ENCODE measurements at places on chromosomes 12 and 14.

GRCh38 chr12:119649202-119649808, 18.6 kb upstream of the PRKAB1 start:
- no peaks in the 10 kb centered on the region for H3K27me3 ChIP-seq
- no peaks in the 10 kb centered on the region for H3K4me1 ChIP-seq
- no peak overlapping the region for H3K4me3 ChIP-seq
- DNase-seq, result no peak
- no peaks in the 10 kb centered on the region for H3K36me3 ChIP-seq

DNA sequence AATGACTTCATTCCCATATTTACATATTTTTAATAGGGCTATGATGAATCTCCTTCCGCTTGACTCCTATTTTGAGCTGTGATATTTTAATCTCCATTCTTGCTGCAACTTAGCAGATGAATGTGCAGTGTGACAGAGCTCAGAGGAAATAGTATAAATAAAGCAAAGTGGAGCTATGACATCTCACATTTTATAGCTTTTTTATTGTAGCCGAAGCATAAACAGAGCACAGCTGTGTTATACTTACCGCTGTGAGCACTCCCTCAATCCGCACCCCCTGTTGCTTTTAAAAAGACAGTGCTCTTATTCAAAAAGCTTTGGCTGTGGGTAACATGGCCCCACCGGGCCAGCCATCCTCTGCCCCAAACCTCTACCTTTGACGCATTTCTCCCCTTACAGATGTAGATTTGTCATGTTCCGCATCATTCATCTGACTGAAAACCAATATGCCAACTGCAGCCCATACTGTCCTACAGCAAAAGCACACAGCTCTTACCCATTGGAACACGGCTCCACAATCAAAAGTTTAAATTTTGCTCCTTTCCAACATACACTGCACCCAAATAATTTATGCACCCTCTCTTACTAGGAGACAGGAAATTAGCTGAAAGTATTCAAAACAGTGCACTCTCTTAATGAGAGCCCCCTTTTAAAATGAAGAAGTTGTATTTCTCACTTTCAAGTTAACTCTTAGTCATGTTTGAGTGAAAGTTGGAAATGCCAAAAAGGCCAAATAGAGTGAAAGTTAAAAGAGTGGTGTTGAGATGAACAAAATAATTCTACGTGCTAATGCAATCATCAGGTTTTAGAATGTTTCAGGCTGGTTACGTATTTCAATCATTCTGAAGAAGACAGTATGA, 429.3 kb upstream of the SOX5 start:
- no peaks in the 10 kb centered on the region for H3K27me3 ChIP-seq
- no peak overlapping the region for H3K4me3 ChIP-seq
- H3K27ac ChIP-seq, result no peak overlapping the region
- H3K36me3 ChIP-seq, result no peaks in the 10 kb centered on the region

- no peaks in the 10 kb centered on the region for H3K4me1 ChIP-seq
- no peak overlapping the region for H3K27ac ChIP-seq
- H3K27me3 ChIP-seq, result no peaks in the 10 kb centered on the region
- no peak for DNase-seq
- H3K36me3 ChIP-seq, result no peaks in the 10 kb centered on the region
Measured at GRCh38 chr14:74516451-74517160, 23.0 kb downstream of the ISCA2 start.

DNA sequence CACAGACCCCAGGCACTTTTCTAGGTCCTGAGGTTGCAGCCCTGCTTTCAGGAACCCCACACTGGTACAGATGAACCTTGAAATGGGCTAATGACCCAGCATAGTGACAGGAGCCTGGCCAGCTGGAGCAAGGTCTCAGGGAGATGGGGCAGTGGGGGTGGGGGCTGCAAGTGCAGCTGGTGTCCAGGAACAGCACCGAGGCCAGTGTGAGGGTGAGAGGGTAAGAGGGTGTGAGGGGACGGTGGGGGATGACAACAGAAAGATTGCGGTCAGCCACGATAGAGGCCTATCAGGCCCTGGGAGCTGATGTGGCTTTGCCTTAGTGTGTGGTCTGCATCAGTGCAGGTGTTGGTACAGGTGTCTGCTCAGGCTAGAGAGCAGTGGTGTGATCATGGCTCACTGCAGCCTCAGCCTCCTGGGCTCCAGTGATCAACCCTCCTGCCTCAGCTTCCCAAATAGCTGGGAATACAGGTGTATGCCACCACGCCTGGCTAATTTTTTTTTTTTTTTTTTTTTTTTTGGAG, 59.7 kb downstream of the EP400 start:
- no peaks in the 10 kb centered on the region for H3K4me1 ChIP-seq
- H3K4me3 ChIP-seq, result no peak overlapping the region
- peaks cover 19% of the 10 kb centered on the region for H3K36me3 ChIP-seq
- DNase-seq, result no peak
- no peaks in the 10 kb centered on the region for H3K27me3 ChIP-seq

GRCh38 chr12:96719660-96720362, 187.2 kb upstream of the NEDD1 start:
- peak; percentile 18 for DNase-seq
- H3K4me1 ChIP-seq, result peaks cover 13% of the 10 kb centered on the region
- H3K27me3 ChIP-seq, result no peaks in the 10 kb centered on the region
- H3K36me3 ChIP-seq, result no peaks in the 10 kb centered on the region
- H3K4me3 ChIP-seq, result peak overlapping the region; percentile 81
- H3K27ac ChIP-seq, result peak overlapping the region; percentile 71

- no peaks in the 10 kb centered on the region for H3K4me1 ChIP-seq
- DNase-seq, result no peak
- H3K4me3 ChIP-seq, result no peak overlapping the region
Measured at GRCh38 chr14:58118097-58118815, 33.8 kb downstream of the ARMH4 start.

DNA sequence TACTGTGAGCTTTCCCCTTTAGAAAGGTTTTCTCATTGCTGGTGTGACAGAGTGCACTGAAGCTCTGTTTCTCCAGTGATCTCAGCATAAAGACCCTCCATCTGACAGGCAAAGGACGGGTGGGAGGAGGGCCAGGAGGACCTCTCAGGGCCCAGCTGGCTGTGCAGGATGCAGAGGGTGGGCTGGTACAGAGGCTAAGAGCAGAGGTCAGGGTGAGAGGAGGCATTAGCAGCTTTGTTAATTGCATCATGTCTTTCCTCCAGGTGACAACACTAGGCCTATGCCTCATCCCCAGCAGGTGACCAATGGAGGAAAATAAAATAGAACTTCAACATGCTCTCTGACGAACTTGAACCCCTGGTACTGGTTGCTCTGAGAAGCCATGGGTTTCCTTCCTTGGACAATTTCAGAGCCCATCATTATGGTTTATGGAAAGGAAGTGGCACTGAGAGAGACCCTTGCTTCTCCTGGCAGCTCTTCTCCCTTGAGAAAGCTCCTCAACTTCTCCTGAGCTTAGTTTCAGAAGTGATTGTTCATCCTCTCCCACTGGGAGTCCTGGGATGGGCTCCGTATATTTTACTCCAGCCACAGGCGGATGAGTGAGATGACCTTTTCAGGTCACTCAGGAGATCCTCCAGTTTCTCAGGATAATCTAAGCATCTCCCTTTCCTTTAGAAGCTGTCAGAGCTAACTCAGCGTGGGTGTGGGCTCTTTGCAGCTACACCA, 45.8 kb upstream of the ATP23 start:
- H3K4me3 ChIP-seq, result no peak overlapping the region
- no peaks in the 10 kb centered on the region for H3K27me3 ChIP-seq
- H3K4me1 ChIP-seq, result peaks cover 49% of the 10 kb centered on the region
- no peak for DNase-seq
- H3K36me3 ChIP-seq, result no peaks in the 10 kb centered on the region
- no peak overlapping the region for H3K27ac ChIP-seq

DNA sequence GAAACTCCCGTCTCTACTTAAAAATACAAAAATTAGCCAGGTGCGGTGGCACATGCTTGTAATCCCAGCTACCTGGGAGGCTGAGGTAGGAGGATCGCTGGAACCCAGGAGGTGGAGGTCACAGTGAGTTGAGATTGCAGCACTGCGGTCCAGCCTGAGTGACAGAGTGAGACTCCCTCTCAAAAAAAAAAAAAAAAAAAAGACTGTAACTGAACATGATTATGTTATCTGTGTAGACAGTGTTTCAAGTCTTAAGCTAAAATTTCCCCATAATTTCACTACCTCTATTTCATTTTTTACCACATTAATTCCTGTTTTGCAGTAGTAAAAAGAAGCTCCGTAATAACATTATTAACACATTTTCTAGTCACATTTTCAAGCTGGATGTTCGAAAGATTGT, 5.4 kb downstream of the PLBD1 start:
- no peak for DNase-seq
- H3K4me1 ChIP-seq, result no peaks in the 10 kb centered on the region
- H3K27me3 ChIP-seq, result no peaks in the 10 kb centered on the region
- no peaks in the 10 kb centered on the region for H3K36me3 ChIP-seq
- H3K27ac ChIP-seq, result no peak overlapping the region
- H3K4me3 ChIP-seq, result no peak overlapping the region

DNA sequence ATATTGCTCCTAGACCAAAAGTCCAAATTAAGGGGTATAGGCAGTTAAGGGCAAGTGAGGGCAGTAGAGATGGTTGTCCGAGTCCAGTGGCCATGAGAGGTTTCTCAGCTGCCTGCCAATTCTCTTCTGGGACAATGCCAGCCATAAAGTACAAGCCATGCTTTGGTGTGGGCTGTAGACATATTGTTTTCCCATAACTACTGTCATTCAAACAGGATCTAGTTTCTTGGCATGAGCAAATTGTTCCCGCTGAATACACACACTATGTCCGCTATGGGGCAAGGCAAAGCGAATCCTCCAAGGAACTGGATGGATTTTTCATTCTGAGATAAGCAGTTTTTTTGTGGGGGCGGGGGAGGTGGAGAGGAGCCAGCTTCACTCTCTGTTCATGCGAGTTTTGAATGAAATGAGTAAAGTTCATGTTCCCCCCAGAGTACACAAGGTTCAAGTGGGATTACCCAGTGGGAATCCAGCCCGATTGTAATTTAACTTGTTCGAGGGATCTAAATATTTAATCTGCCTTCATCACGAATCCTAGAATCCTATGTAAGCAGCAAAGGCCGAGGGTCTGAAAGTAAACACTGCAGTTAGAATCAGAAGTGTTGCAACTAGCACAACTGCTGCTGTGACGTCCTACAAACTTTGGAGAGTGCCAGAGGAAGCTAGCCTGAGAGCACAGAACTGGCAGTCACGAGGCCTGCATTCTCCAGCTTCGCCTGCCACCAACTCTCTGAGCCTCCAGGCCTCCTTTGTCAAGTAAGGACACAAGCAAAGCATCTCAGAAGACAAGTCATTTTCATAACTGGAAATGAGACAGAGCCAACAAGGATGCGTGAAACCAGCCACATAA, 137.0 kb downstream of the CRADD start:
- no peak for DNase-seq
- no peaks in the 10 kb centered on the region for H3K4me1 ChIP-seq
- H3K27me3 ChIP-seq, result no peaks in the 10 kb centered on the region
- H3K36me3 ChIP-seq, result no peaks in the 10 kb centered on the region

DNA sequence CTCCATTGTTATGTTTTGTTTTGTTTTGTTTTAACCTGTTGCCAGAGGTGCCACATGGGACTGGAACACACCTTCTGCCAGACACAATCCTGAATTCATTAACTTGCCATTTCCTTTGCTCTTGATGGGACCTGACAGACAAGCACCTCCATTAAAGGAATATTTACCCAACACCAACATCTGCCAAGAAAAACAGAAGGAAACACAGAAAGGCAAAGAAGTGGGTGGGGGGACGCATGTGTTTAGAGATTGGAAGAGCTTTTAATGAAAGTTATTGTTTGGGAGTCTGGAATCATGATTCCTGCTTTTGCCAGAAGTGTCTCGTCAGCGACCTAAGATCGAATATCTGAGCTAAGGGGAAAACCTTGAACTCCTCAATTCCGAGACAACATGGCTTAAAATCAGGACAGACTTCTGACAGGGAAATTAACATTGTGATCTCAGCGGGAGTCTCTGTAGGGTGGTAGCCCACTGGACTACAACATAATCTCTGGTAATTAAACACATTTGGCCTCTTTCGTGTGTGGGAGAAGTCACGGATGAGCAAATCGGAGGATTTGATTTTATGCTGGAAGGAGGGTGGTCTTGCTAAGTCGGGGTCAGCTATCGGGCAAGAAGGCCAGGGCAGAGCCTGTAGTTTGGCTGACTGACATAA, 210.4 kb upstream of the FAR2 start:
- H3K27me3 ChIP-seq, result no peaks in the 10 kb centered on the region
- H3K4me1 ChIP-seq, result no peaks in the 10 kb centered on the region
- DNase-seq, result no peak
- H3K4me3 ChIP-seq, result no peak overlapping the region

- DNase-seq, result no peak
- peak overlapping the region; percentile 10 for H3K4me3 ChIP-seq
- no peak overlapping the region for H3K27ac ChIP-seq
- peaks cover 17% of the 10 kb centered on the region for H3K4me1 ChIP-seq
- no peaks in the 10 kb centered on the region for H3K27me3 ChIP-seq
- H3K36me3 ChIP-seq, result no peaks in the 10 kb centered on the region
Measured at GRCh38 chr14:35285168-35286002, 6.8 kb upstream of the PSMA6 start.

GRCh38 chr14:36503771-36504741, 16.0 kb downstream of the NKX2-1 start:
- peaks cover 8% of the 10 kb centered on the region for H3K27me3 ChIP-seq
- H3K4me3 ChIP-seq, result no peak overlapping the region
- no peak for DNase-seq
- no peaks in the 10 kb centered on the region for H3K36me3 ChIP-seq
- no peak overlapping the region for H3K27ac ChIP-seq

- DNase-seq, result no peak
- no peaks in the 10 kb centered on the region for H3K27me3 ChIP-seq
- H3K4me1 ChIP-seq, result peaks cover 4% of the 10 kb centered on the region
- no peak overlapping the region for H3K27ac ChIP-seq
- no peaks in the 10 kb centered on the region for H3K36me3 ChIP-seq
Measured at GRCh38 chr12:68001486-68002466, 12.5 kb downstream of the IFNG-AS1 start.

DNA sequence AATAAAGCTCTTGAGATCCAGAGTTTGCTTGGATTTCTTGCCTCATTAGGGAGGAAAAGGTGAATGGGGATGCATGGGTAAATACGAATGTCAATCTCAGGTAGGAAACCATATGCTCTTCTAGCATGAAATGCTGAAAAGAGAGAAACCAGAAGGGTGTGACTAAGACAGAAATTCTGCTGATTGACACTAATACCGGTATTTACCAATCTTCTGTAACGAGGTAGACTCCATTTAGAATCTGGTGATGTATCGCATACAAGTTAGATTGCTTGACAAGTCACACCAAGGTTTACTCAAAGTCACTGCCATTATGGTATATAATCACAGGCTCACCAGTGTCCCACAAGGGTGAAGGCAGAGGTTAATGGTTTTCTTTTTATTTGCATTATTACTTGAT, 337.9 kb downstream of the NRXN3 start:
- H3K27ac ChIP-seq, result no peak overlapping the region
- H3K36me3 ChIP-seq, result no peaks in the 10 kb centered on the region
- no peak for DNase-seq
- no peaks in the 10 kb centered on the region for H3K27me3 ChIP-seq
- no peaks in the 10 kb centered on the region for H3K4me1 ChIP-seq
